ENCODE measurements at places on chromosomes 12 and 14.

- no peak for DNase-seq
These were observed 308.8 kb downstream of the EGLN3 start for GRCh38 chr14:33642080-33642479.

DNA sequence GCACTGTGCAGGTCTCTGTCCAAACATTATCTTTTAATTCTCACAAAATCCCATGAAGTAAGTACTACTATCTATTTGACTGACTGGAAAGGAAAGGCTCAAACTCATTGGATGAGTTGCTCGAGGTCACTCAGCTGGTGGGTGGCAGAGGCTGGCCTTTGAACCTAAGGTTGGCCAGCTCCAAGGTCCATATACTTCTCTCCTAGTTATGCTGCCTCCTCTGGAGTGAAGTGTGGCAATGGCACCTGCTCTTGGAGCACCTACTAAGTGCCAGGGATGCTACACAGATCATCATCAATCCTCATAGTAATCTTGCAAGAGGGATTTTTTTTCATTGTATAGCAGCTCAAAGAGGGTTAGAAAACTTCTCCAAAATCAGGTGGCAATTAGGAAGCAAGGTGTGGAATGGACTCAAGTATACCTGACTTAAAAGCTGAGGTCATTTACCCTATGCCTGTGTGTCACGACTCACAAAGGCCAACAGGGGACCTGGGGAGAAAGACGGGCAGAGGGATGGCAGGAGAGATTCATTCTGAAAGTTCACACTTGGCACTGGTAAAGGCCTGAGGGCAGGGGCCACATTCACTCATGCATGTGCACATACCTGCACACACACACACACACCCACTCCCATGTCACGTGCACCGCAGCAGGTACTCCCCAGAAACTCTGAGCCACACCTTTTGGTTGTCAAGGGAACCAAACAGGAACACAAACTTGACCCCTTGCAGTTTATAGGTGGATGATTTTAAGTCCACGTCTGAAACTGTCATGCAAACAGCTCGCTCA lies 146.4 kb downstream of the FOXN3 start:
- no peak for DNase-seq

GRCh38 chr14:99125113-99125512 lies 146.9 kb downstream of the BCL11B start:
- no peak for DNase-seq

GRCh38 chr14:91934554-91935285 lies 12.8 kb downstream of the FBLN5 start:
- DNase-seq = no peak

GRCh38 chr12:89286501-89286900 lies 65.8 kb downstream of the DUSP6 start:
- no peak for DNase-seq

GRCh38 chr14:35999294-35999693 lies 173.2 kb downstream of the BRMS1L start:
- DNase-seq = no peak
